Heart right ventricle (tissue), 16 donors: ENCODE measurements at places on chromosomes 4 and X. TPM values are rescaled to one million over a fixed set of nuclear protein-coding genes. Genes with fewer than 3 reads are reported as not detected.

The HMGN5 gene
- 1.8 TPM for total RNA-seq

The FAT1 gene
- total RNA-seq: 131 TPM

The PABPC5 gene
- 0.70 TPM for total RNA-seq

- no peak overlapping the region for H3K27ac ChIP-seq
- H3K4me3 ChIP-seq: no peak overlapping the region
- no peaks in the 10 kb centered on the region for H3K4me1 ChIP-seq
- no peaks in the 10 kb centered on the region for H3K27me3 ChIP-seq
Measured at GRCh38 chr4:960140-960635, 13.2 kb downstream of the DGKQ start.

GRCh38 chrX:38768079-38768478 is 33.2 kb upstream of the MID1IP1 start:
- H3K27ac ChIP-seq: no peak overlapping the region
- no peak overlapping the region for H3K4me3 ChIP-seq
- no peaks in the 10 kb centered on the region for H3K27me3 ChIP-seq

GRCh38 chrX:49960061-49960460 is 37.7 kb downstream of the CLCN5 start:
- H3K36me3 ChIP-seq: no peaks in the 10 kb centered on the region
- no peaks in the 10 kb centered on the region for H3K4me1 ChIP-seq
- no peak for DNase-seq
- H3K27ac ChIP-seq: no peak overlapping the region
